Stimulated activated naive CD4-positive, alpha-beta T cell (primary cell): ENCODE measurements at places on chromosomes 7 and 10.

DNA sequence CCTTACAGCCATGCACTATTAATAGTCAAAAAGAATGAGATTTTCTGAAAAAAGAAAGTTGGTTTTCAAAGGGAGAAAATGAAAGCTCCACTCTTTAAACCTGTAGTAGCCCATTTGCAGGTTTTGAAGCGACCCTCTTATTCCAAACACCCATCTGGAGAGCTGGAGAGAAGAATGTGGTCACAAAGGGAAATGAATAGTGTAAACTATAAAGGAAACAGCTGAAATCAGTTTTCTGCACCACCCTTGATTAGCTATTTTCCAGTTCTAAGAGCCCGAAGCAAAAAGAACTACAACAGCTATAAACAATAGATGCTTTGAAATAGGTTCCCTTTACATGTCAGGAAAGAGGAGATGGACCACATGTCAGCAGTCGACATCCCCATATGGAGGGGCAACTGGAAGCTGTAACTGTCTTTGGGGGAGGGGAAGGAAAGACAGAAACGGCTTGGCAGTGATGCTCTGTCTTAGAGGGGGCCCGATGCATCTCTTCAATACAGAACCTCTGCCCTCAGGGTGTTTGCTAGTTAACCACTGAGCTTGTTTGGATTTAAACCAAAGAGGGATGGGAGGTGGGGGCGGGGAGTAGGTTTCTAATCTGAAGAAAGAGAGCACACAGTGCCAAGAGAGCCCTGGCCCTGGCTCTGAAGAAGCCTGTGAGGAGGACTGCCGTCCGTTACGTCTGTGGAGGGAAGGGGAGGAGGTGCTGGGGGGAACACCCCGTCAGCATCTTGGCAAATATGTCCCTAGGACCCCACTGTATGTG, 55.3 kb downstream of the CPVL start:
- no peak for DNase-seq

- no peak for DNase-seq
Measured at GRCh38 chr10:68235581-68235980, 3.7 kb upstream of the ATOH7 start.

GRCh38 chr10:118900617-118901016, 128.9 kb upstream of the NANOS1 start:
- no peak for DNase-seq

DNA sequence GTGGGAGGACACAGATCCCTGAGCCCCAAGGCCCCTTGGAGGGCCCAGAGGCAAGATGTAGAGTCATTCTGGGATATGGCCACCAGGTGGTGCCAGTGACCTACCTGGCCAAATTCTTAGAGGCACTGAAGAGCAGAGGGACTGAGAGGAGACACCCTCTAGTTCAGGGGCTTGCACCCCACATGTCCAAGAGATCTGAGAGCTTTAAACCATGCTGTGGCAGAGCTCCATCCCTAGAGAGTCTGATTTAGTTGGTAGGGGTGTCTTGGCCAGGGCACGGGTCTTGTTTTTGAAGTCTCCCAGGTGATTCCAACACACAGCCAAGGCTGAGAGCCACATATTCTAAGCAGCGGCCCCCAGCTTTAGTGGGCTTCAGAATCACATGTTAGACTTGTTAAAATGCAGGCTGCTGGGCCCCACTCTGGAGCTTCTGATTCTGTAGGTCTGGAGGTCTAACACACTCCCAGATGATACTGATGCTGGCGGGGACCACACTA, 52.5 kb downstream of the PRF1 start:
- DNase-seq, result peak; percentile 74

DNA sequence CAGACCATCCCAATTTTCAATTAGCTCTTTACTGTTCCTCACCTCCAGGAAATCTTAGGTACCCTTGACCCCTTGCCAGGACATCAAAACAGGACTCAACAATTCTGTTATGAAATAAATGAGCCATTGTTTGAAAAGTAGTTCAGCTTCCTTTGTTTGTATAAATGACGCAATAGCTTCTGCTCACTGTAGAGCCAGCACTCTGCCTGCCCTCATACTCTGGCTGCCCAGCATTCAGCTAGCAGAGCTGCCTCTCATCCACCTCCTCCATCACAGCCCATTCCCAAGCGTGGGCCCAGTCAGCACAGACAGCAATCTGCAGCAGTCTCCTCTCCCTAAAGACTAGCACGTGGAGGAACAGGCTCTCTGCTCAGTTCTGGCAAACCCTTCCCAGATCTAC, 478.6 kb downstream of the GRID1 start:
- no peak for DNase-seq

DNA sequence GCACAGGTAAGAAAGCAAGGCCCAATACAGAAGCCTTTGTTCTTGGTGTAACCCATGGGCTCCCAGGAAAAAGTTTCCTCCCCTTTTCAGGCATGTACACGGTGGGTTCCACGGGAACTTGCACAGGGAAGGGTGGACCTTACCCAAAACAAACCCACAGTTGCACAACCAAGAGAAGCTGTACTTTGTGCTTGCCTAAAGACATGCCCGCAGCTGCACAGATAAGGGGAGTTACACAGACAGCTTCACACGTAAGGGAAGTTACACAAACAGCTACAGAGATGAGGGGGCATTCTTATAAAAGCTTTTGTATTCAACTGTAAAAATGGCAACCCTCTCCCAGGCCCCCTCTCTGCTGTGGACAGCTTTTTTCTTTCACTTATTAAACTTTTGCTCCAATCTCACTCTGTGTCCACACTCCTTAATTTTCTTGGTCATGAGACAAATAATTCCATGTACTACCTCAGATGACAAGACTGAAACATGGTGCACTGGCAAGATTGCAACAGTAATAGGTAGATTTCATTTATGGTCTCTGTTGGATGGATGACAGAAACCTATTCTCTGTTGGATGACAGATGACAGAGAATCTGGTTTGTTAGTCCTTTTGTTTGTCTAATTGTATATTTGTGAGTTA, 72.9 kb downstream of the ATE1 start:
- no peak for DNase-seq
